ENCODE measurements at places on chromosomes 13 and 19.

DNA sequence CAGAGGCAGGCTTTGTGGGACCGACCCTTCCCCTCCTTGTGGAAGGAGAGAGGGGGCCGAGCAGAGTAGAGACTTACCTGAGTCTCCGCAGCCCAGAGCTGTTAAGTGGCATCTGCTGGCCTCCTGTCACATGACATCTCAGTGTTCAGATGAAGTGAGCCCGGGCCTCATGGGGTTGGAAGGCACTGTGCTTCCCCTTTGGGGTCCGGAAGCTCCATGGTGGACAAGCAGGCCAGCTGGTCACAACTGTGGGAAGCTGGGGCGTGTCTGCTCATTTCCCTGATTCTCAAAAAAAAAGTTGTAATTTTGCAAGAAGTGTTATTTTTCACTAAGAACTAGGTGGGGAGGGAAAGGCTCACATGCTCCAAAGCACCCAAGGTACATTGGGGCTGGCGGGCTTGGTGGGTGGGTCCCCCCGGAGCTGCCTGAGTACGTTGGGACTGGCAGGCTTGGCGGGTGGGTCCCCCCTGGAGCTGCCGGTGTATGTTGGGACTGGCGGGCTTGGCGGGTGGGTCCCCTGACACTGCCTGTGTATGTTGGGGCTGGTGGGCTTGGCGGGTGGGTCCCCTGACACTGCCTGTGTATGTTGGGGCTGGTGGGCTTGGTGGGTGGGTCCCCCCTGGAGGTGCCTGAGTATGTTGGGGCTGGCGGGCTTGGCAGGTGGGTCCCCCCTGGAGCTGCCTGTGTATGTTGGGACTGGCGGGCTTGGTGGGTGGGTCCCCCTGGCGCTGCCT is 18.2 kb upstream of the DCUN1D2 start:
- DNase-seq = no peak

GRCh38 chr13:30720172-30720869 is 15.0 kb upstream of the ALOX5AP start:
- DNase-seq = no peak

DNA sequence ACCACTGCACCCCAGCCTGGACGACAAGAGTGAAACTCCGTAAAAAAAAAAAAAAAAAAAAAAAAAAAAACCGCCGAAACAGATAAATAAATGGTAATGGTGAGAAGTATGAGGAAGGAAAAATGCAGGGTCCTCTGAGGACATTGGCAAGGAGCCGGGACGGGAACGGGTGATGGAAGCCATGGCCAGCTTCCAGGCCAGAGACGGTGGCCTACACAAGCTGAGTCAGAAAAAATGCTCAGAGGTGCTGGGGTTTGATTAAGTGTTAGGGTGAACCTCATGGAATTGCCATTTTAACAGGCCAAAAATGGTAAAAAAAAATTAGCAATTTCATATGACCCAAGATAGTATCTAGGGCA is 866 bp upstream of the ZSWIM4 start:
- DNase-seq = peak; percentile 72

DNA sequence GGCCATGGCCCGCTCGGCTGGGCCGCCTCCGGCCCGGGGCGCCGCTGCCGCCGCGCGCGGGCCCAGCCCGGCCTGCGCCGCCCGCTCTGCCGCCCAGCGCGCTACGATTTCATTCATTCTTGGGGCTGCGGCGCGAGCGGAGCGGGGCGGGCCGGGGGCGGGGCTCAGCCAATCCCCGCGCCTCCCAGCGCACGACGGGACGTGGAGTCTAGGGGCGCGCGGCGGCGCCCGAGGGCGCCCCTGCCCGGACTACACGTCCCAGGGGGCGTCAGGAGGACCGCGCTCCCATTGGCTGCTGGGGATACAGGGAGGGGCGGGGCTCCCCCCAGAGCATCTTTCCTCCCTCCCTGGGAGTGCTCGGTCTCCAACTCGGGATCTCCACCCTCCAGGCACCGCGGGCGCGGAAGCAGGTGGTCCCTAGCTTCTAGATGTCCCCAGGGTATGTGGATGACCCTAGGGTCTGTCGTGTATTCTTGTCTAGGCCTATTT is 5.6 kb upstream of the DPF1 start:
- DNase-seq = no peak

- DNase-seq = peak; percentile 37
Observed at GRCh38 chr13:27578121-27579030, 42.0 kb downstream of the LNX2 start.

- DNase-seq = peak; percentile 38
Observed at GRCh38 chr19:33376423-33376822, 2.9 kb downstream of the CEBPG start.

GRCh38 chr19:17873786-17874757 is 2.3 kb downstream of the SLC5A5 start:
- DNase-seq = no peak

All from AG04449 (cell line).